ENCODE measurements at places on chromosomes 12 and 14.

DNA sequence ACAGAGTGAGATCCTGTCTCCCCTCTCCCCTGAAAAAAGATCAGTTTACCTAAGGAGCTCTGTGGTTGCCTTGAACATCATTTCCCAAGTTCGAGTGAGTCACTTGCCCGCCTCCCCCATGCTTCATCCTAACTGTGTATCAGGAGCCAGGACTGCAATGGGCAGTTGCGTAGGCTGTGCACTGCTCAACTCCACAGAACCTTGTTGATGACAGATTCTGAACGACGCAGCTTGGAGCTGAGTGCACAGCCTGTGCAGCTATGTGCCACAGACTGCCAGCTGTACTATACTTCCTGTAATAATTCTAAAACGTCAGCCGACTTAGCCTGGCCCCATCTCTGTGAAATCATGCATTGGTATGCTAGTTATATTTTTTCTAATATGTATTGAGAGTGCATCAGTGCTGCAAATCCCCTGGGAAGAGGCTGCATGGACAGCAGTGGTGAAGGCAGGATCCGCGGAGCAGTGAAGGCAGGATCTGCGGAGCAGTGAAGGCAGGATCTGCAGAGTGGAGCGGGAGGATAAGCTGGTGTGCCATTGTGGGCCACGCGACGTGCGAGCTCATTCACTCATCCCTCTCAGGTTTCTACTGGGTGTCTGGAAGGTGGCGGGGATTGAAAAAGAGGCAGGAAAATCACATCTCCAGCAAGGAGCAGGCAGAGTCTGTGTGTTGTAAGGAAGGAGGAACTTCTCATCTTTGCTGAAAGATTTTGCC, 80.8 kb downstream of the GALNT9 start:
- DNase-seq = no peak

DNA sequence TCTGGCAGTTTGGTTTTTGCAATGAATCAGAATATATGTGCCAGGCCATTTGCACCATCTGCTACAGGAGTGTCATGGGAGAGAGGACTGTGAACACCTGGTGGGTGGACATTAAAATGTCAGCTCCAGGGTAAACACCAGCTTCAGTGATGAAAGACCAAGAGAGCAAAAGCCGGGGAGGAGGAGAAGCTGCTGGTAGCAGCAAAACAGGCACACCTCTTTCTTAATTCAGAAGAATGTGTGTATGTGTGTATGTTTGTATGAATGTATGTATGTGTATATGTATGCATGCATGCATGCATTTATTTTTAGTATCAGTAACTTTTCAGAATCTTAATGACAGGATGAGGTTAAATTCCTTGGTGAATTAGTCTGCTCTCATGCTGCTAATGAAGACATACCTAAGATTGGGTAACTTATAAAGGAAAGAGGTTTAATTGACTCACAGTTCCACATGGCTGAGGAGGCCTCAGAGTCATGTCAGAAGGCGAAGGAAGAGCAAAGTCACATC, 357.4 kb upstream of the PRICKLE1 start:
- DNase-seq = no peak

- DNase-seq = no peak
These were observed 164.1 kb downstream of the SPTSSA start for GRCh38 chr14:34297786-34298520.

DNA sequence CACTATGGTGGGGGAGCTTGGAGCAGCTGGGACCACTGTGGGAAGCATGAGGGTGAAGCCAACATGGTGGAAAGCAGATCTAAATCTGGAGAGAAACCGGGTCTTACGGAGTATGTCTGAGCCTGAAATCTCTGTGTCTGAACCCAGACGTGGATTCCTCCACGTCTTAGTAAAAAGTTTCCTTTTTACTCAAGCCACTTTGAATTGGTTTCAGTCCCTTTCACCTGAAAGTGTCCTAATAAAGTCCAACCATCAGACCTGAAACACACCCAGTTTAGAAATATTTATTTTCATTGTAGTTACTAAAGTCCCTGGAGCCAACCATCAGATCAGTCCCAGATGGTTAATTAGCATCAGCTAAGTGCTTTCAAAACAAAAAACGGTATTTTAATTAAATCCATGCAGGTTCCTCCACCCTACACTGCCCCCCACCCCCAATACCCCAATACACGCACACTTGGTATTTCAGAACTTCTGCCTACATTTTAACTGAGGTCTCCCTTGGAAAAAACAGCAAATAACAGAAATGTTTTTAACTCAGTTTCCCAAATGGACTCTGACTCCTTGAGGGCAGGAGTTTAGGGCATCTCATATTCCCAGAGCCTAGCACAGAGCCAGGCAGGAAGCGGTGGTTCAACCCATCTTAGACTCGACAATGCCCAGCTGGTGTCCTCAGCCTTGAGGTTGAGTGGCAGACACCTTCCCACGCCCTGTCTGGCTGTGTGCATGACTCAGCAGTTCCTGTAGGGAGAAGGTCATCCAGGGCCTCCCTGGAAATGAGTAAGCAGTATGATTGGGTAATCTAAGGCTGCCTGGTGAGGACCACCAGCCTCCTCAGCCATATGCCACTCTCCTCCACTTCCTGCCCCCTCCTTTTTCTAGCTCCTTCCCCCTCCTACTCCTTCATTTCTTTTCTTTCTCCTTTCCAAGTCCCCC, 175.8 kb downstream of the TTC8 start:
- no peak for DNase-seq

DNA sequence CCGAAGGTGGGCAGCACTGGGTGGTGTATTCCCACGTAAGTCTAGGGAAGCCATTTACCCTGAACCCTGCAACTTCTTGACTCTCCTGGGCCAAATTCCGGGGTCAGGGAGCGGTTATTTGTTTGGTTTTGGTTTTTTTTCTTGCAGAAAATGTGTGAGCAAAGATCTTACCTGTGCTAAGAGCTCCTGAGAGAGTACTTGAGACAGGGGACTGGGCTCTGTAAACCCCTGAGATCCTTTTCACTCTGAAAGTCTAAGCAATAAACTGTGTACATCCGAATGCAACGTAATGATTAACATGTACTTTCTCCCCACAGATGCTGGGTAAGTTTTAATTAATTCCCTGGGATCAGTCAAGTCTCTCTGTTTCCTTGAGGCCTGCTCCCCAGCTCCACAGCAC, 21.5 kb downstream of the OR10P1 start:
- DNase-seq = no peak

DNA sequence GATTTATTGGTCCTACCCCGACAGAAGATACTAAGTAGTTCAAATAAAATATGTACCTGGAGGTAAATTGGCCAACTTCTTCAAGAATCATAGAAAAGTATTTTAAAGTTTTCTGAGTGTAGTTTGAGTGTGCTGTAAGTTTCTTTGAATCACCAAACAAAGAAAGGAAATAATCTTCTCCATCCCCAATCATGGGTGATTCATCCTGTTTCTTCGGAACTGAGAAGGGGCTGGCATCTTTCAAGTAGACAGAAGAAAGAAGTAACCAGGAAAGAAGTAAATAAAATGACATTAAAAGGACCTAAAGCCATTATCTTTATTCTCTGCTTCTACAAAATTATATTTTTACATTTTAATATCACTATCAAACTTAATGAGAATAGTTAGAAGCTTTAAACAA, 6.8 kb downstream of the LMNTD1 start:
- DNase-seq = no peak

DNA sequence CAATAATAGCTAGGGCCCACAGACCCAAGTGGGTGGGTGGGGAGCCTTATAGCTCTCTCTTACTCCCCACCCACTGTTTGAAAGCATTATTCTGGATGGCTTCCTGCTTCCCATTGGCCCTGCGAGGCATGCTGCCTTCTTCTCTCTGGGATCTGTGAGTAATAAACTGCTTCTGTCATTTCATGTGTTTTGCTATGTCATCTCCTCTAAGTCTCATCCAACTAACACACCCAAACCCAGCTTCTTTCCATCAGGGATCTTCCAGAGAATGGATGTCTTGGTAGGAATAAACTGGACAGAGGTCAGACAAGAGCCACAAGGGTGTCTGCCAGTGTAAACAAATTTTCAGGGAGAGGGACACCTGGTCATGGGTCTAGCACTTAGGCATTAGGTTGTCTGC, 66.4 kb upstream of the BDKRB2 start:
- DNase-seq = no peak
